ENCODE measurements at places on chromosomes 3 and 15.
A peak's percentile ranks its signal among the peaks of the same experiment; 100 is the strongest.

- no peak for DNase-seq
Measured at GRCh38 chr15:74239051-74239705, 3.1 kb downstream of the CCDC33 start.

DNA sequence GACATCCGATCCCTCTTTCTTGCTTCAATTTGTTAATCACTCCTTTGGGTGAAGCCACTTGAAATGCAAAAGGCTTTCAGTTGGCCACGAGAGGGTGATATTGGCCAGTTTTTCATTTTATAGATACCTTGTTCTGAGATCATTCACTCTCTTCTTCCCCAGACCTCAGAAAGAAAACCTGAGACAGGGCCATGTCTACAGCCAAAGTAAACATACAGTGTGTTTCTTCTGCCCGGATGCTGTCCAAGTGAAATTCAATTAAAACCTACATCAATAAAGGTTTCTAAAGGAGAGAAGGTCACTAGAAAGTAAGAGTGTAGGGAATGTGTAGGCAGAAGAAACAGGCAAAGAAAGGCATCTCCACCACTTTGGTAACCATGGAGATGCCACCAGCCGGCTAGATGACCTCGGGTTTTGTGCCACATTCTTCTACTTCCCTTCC is 39.5 kb upstream of the FMN1 start:
- no peak for DNase-seq

GRCh38 chr15:85443046-85443445 is 62.6 kb downstream of the AKAP13 start:
- DNase-seq = no peak

- no peak for DNase-seq
Measured at GRCh38 chr3:108391917-108392593, 95.7 kb downstream of the HHLA2 start.

DNA sequence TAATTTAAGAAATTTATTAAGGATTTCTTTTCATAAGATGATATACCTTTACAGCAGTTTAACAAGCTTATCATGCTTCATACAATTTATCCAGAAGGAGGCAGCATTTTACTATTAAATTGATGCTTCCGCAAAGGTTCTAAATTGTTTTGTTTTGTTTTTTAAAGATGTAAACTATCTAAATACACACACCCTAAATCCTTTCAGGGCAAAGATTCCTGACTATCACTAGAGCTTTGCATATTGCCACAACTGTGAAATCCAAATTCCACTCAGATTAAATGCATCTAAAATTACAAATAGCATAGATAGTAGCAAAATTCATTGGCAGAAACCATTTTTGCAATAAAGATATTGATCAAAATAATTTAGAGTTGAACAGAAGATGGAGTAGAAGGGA is 44.5 kb upstream of the CCNL1 start:
- DNase-seq = no peak

DNA sequence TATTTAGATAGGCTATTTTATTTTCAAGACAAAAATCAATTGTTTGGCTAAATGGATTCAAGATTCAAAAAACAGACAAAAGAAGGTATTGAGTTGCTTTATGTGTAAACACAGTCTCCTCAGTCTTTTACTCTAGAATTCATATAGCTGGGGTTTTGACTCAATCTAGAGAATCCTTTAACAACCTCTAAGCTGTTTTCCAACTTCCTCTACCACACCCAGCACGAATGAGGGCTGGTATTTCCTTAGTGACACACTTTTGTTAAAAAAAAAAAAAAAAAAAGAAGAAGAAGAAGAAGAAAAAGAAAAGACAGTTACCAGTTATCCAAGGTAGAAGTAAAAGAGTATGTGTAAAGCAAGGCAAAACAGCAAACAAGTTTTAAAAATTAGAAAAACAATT is 732.8 kb upstream of the GOLIM4 start:
- no peak for DNase-seq

DNA sequence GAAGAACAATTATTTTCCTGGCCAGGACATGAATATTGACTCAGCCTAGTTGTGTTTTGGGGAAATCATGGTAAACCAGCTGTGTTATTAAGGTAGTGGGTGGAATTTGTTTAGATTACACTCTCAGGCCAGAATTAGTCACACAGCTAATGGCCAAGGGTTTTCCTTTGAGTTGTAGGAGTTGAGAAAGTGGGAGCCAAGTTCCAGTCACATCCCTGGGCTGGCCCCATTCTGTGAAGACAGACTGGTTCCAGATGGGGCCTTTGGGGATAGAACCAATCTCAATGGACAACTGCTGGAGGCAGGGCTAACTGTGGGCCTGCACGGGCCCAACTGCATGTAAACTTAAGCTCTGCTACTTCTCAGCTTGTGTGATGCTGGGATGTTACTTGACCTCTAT is 1.4 kb upstream of the RASL12 start:
- DNase-seq = peak; percentile 90

DNA sequence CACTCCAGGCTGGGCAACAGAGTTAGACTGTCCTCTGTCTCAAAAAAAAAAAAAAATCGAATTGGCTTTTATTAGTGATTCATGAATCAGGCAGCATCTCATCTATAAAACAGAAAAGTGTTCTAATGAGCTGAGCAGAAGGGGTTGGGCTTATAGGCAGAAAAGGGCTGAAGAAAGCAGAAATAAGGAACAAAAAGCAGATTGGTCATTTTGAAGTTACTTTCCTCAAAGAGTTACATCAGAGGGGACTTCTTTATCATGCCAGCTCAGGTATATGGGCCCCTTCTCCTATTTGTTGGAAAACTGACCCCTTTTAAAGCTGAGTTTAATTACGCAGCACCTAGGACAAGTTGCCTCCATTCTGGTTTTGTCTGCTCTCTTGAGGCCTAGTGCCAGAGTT is 722 bp upstream of the POGLUT1 start:
- DNase-seq = no peak

DNA sequence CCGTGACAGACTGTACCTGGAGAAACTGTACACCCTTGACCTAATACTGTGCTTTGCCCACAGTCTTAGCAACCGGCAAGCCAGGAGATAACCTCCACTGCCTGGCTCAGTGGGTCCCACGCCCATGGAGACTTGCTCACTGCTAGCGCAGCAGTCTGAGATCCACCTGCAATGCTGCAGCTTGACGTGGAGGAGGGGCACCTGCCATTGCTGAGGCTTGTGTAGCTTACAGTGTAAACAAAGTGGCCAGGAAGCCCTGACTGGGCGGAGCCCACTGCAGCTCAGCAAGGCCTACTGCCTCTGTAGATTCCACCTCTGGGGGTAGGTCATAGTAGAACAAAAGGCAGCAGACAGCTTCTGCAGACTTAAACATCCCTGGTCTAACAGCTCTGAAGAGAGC is 189.3 kb downstream of the EDEM1 start:
- DNase-seq = no peak

DNA sequence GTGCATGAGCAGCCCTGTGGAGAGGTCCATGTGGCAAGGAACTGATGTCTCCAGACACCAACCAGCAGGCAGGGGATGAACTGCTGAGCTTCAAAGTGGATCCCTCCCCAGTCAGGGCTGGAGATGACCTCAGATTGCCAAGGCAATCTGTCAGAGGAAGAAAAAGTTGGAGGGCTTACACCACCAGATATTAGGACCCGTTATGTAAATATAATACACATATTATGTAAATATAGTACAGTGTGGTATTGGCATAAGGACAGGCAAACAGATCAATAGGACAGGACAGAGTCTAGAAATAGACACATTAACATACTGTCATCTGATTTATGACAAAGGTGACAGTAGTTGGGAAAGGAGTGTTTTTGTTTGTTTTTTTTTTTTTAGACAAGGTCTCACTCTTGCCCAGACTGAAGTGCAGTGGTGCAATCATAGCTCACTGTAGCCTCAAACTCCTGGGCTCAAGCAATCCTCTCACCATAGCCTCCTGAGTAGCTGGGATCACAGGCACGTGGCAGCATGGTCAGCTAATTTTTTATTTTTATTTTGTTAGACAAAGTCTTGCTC is 18.0 kb upstream of the RAB7A start:
- DNase-seq = no peak

DNA sequence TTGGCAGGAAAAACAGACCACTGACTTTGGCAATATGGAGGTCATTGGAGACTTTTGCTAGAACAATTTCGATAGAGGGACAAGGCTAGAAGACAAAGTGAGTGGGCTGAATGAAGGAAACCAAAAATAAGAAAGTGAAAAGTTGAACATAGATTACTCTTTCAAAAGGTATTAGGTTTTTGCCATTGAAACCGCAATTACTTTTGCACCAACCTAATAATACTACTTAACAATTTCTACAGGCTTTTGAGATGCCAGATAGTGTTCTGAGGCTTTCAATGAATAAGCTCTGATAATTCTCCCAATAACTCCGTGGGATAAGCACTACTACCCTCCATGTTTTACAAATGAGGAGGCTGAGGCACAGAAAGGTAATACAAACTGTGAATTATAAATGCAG is 85.0 kb downstream of the MDFIC2 start:
- no peak for DNase-seq

DNA sequence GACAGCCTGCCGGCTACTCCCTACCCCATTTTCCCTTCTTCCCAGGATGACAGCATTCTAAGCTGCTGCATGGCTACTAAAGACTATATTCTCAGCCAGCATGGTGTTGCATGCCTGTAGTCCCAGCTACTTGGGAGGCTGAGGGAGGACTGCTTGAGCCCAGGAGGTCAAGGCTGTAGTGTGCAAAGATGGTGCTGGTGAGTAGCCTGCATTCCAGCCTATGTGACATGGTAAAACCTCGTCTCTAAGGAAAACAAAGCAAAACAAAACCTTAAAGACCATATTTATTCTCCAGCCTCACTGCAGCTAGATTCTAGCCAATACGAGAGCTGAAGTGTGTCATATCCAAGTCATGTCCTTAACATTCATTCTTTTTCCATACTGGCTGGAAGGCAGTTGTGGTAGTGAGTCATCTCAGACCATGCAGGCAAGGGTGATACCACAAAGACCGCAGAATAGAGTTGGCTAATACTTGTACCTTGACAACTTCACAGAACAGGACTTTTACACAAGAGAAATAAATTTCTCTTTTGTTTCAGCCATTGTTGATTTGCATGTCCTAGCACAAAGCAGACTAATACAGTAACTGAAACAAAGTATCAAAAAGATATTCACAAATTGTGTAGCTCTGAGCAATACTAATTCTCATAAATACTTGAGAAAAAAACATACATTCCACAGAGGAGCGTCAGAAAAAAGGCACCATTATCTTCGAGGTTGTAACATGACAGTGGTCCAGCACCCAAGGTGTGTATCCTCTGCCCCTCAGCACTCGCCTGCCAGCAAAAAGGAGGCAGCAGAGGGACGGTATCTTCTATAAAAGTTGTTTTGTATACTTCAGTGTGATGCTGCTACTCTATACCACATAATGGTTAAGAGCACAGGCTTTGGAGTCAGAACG is 14.8 kb downstream of the PBRM1 start:
- peak; percentile 99 for DNase-seq

DNA sequence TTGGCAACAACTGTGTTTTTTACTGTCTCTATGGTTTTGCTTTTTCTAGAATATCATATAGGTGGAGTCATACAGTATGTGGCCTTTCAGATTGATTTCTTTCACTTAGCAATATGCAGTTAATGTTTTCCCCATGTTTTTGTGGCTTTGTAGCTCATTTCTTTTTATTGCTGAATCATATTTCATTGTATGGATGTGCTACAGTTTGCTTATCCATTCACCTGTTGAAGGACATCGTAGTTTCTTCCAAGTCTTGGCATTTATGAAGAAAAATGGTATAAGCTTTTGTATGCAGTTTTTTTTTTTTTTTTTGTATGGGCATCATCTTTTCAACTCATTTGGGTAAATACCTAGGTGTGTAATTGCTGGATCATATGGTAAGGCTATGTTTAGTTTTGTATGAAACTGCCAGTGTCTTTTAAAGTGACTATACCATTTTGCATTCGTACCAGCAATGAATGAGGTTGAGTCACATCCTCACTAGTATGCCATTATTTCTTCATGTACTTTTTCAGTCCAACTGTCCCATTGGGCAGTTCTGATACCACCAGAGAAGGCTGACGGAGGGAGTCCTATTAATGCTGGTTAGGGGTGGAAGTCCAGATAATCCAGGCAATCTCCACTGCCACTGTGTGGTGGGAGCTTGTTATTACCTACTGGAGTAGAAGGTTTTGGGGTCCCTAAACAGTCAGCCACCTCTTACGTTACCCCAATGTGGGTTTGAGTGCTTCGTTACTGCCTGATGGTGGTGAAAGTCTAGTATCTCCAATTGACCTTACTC is 210.5 kb downstream of the DOCK3 start:
- no peak for DNase-seq

DNA sequence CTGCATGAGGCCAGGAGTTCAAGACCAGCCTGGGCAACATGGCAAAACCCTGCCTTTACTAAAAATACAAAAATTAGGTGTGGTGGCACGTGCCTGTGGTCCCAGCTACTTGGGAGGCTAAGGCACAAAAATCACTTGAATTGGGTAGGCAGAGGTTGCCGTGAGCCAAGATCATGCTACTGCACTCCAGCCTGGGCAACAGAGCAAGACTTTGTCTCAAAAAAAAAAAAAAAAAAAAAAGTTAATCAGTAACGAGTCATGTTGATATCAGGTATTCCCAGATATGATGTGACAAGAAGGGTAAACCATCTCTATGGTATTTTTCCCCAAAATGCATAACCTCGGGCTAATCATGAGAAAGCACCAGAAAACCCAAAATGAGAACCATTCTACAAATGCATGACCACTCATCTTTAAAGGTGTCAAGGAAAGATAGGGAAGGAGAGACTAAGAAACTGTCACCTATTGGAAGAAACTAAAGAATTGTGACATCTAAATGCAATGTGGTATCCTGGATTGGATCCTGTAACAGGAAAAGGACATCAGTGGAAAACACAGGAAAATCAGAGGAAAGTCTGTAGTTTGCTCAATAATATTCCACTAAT is 66.5 kb upstream of the MAP4 start:
- DNase-seq = no peak

DNA sequence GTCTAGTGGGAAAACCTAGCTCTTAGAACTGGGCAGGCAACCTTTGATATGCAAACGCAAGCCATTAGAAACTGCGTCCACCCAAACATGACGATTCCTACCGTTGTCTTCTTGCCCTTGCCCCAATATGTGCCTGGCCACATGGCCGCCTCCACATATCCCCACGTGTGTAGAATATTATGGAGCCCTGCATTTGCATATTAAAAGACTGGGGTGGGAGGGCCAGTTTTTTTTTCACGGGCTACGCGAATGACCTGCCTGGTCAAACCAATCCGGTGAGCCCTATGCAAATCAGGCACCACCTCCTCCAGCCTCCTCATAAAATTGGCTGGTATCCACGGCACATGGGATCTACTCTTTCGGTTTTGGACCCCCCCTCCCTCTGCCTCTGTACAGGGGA is 381.0 kb upstream of the RGMA start:
- DNase-seq = no peak

DNA sequence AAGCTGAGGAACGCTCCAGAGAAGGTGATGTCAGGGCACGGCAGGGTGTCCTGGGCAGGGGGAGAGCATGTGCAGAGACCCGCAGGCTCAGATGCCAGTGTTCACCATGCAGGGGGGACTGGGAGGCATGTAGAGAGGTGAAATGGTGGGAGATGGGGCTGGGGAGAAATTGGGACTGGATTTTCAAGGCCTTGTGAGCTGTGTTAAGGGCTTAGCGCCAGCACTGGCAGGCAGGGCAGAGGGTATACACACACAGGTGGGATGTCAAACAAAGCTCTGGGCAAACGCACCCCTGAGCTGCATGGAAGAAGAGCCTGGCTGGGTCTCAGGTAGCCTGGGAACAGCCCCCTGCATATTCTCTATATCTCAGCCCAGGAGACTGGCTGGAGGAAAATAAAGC is 282.7 kb downstream of the SHQ1 start:
- DNase-seq = no peak

All from skeletal muscle cell (primary cell).